ENCODE measurements at places on chromosomes 13 and 19.

GRCh38 chr13:113528813-113529180 lies 38.3 kb upstream of the DCUN1D2 start:
- H3K36me3 ChIP-seq, result peaks cover 79% of the 10 kb centered on the region
- no peak overlapping the region for H3K27ac ChIP-seq
- no peak overlapping the region for H3K4me3 ChIP-seq
- no peak for DNase-seq
- H3K4me1 ChIP-seq, result peaks cover 13% of the 10 kb centered on the region

GRCh38 chr13:78600280-78600883 lies 3.0 kb downstream of the POU4F1 start:
- H3K4me3 ChIP-seq, result no peak overlapping the region
- DNase-seq, result no peak
- peaks cover 93% of the 10 kb centered on the region for H3K27me3 ChIP-seq

DNA sequence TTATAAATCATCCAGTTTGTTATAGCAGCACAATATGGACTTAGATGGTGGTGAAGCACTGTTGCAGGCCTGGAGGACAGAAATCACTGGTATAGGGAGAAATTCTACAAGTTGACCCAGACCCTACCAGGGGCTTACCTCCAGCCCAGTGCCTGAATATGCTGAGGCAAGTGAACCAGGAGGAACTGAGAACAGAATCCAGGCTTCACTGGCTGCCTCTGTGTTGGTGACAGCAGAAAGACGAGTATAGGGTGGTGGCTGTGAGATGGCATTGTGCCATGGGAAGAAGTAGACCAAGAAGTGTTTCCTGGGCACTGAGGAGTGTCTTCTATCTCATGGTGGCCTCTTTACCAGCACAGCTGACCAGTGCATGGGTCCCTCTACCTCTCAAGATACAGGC lies 15.9 kb upstream of the EID2 start:
- H3K36me3 ChIP-seq, result no peaks in the 10 kb centered on the region
- DNase-seq, result no peak

GRCh38 chr19:4744451-4745174 lies 21.0 kb upstream of the DPP9 start:
- no peak overlapping the region for H3K27ac ChIP-seq
- no peak overlapping the region for H3K4me3 ChIP-seq
- H3K4me1 ChIP-seq, result no peaks in the 10 kb centered on the region
- no peak for DNase-seq

- H3K4me3 ChIP-seq, result no peak overlapping the region
- no peaks in the 10 kb centered on the region for H3K36me3 ChIP-seq
- no peak overlapping the region for H3K27ac ChIP-seq
- no peaks in the 10 kb centered on the region for H3K4me1 ChIP-seq
- H3K27me3 ChIP-seq, result no peaks in the 10 kb centered on the region
- DNase-seq, result no peak
These were observed 38.5 kb downstream of the TBC1D4 start for GRCh38 chr13:75443356-75443958.

DNA sequence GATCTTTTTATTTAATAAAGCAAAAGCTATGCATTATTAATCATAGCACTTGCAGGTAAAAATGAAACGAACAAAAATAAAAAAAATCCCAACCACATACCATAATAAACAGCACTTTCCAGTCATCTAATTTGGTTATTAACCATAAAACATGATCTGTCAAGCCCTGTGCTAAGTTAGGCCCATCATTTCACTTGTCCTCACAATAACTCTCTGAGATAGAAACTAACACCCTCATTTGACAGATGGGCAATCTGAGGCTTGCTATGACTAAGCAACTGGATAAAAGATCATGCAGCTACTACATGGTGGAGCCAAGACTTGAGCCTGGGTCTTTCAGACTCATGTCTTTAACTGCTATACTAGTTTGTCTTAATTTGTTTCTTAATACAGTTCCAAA lies 21.8 kb downstream of the PROSER1 start:
- H3K4me3 ChIP-seq, result no peak overlapping the region
- H3K36me3 ChIP-seq, result peaks cover 83% of the 10 kb centered on the region
- DNase-seq, result no peak
- H3K27ac ChIP-seq, result no peak overlapping the region
